ENCODE measurements at places on chromosomes 13 and 19.

DNA sequence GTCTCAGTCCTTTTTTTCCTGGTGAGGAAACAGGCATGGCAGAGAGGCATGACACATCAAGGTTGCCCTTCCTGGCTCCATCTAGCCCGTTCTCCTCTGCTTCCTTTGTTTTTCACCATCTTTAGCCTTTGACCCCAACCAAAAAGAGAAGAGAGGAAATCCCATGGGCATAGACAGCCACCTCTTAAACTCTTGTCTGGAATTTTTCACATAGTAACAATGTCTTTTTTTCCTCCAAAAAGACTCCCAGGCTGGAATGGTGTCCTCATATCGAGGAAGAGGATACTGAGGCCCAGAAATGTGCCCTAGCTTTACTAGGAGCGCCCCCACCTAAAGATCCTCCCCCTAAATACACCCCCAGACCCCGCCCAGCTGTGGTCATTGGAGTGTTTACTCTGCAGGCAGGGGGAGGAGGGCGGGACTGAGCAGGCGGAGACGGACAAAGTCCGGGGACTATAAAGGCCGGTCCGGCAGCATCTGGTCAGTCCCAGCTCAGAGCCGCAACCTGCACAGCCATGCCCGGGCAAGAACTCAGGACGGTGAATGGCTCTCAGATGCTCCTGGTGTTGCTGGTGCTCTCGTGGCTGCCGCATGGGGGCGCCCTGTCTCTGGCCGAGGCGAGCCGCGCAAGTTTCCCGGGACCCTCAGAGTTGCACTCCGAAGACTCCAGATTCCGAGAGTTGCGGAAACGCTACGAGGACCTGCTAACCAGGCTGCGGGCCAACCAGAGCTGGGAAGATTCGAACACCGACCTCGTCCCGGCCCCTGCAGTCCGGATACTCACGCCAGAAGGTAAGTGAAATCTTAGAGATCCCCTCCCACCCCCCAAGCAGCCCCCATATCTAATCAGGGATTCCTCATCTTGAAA lies at the start of gene GDF15:
GDF15 (plus strand) TSS at position 484 of the 868 bp plus-strand sequence; CDS start at position 516, 32 bp downstream.
- DNase-seq, result peak; percentile 89

- no peak for DNase-seq
Measured at GRCh38 chr13:107119989-107120881, 552.3 kb upstream of the ARGLU1 start.

DNA sequence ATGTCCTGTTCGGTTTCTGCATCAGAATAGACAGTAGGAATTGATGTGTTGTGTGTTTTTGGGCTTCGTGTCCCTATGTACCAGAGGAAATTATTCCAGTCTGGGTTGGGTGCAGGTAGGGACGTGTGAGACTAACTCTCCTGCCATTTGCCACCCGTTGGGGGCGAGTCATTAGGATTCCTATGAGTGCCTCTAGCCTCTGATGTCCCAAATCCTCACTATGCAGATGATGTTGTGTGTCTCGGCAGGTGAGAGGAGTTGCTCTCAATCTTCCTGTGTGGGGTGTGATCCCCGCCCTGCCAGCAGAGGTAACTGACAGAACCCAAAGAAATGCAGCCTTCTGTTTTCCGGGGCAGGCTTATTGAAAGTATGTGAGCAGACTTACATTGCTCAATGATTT lies 31.2 kb upstream of the ZNF331 start:
- no peak for DNase-seq

DNA sequence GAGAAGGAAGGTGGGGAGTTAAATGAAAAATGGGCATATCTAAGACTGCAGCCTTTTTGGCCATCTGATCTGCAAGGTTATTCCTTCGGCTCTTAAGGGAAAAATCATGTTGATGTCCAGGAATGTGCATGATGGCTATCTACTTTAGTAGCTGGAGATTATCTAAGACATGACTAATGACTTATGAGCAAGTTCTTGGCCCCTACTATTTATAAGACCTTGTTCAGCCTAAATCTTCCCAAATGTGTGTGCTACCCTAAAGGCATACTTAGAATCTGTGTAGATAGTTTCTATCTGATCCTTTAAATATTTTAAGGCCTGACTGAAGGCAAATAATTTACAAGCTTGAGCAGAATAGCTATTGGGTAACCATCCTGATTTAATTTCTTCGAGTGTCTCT lies 41.8 kb upstream of the CD177 start:
- no peak for DNase-seq

DNA sequence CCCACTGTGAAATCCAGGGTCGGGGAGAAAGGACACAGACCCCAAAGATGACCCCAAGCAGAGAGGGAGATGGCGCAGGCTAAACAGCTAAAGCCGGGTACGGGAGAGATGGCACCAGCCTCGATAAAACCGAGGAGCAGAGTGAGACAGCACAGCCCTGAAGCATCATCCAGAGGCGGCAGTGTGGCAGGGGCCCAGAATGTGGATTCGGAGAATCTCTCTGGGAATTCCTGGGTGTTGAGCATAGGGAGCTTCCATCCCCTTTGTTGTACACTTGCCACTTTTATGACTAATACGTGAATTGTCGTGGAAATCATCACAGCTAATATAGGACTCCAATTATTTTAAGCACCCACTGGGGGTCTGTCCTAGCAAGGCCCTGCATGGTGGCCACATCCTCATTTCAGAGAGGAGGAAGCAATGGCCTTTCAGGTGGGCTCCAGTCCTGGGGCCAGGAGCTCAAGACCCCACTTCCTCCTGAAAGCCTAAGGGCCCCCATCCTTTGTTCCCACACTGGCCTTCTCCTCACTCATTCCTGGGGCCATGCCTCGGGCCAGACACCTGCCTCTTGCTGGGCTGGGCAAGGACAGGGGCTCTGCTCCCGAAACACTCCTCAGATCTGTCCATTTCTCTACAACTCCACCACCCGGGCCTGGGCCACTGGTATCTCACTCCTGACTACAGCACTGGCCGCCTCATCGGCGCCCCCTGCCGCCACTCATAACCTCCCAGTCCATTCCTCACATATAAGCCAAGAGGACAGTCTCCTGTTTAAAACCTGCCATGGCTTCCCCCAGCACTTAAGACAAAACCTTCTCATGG lies 29.3 kb upstream of the ATP1A3 start:
- peak; percentile 8 for DNase-seq

- DNase-seq, result no peak
Measured at GRCh38 chr13:108225440-108225839, 7.2 kb downstream of the ABHD13 start.

DNA sequence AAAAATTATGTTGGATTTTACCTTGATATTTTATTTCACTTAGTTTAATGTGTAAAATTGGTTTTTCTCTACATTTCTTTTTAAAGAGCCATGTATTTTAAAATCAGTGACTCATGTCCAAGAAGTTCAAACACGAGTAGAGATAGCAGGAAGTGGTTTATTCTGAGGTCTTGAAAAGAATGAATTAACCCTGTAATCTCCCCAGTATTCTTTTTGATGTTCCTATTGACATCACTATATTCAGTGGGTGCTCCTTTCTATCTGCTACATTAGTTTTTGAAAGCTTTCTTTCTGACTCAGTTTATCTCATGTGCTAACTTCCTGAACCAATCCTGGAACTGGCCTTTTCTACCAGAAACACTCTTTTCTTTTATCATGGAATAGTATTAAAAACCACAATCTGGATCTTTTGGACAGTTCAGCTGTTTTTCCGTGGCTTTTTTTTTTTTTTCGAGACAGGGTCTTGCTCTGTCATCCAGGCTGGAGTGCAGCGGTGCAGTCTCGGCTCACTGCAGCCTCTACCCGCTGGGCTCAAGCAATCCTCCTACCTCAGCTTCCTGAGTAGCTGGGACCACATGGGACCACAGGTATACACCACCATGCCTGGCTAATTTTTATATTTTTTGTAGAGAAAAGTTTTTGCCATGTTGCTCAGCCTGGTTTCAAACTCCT lies 114.9 kb downstream of the PCCA start:
- no peak for DNase-seq

- no peak for DNase-seq
Measured at GRCh38 chr13:93416736-93417355, 190.2 kb downstream of the GPC6 start.

DNA sequence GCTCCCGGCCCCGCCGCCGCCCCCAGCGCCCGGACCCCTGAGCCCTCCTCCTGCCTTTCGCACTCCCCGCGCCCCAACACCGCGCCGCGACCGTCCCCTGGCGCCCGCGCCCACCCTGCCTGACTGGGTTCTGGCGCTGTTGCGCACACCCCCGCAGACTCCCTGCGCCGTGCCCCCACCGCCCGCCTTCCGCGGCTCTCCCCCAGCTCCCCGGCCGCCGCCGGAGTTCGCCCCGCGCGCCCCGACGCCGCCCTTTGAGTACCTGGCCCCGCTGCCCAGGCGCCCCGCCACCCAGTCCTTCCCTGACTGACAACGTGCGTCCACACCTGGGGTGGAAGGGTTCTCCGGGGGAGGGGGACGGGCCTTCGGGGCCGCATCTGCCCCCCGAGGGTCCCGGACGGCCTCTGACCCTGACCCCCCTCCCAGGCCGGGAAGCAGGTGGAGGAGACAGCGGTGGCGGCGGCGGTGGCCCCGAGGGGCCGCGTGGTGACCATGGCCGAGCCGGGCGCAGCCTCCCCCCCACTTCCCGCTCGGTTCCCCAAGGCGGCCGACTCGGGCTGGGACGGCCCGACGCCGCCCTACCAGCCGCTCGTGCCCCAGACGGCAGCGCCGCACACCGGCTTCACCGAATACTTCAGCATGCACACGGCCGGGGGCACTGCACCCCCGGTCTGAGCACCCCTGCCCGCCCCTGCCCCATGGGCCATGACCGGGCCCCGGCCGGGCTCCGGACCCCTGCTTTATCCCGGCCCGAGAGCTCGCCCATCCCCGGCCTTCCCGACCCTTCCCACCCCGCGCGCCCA lies 1.4 kb upstream of the MEGF8 start:
- DNase-seq, result peak; percentile 34

GRCh38 chr13:32354040-32354439 lies 38.7 kb downstream of the BRCA2 start:
- DNase-seq, result no peak

- DNase-seq, result no peak
Measured at GRCh38 chr19:7899751-7900378, 3.8 kb upstream of the MAP2K7 start.

DNA sequence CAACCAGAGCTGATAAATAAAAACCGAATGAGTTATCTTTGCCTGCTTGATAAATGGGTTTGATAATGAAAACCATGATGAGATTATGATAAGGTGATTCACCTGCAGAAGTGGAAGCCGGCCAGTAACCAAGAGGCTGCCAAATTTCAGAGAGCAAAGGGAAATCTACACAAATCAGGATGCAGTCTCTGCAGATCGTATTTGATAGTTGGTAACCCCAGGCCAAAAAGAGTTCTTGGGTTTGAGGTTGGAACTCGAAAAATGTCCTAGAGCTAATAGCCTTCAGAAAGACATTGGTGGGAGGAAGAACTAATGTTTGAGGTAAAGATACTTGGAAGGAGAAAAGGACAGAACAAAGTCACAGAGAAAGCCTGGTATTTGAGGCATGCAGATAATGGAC lies 9.6 kb upstream of the LATS2 start:
- DNase-seq, result no peak

GRCh38 chr13:59490651-59491050 lies 673.1 kb downstream of the DIAPH3 start:
- DNase-seq, result no peak

DNA sequence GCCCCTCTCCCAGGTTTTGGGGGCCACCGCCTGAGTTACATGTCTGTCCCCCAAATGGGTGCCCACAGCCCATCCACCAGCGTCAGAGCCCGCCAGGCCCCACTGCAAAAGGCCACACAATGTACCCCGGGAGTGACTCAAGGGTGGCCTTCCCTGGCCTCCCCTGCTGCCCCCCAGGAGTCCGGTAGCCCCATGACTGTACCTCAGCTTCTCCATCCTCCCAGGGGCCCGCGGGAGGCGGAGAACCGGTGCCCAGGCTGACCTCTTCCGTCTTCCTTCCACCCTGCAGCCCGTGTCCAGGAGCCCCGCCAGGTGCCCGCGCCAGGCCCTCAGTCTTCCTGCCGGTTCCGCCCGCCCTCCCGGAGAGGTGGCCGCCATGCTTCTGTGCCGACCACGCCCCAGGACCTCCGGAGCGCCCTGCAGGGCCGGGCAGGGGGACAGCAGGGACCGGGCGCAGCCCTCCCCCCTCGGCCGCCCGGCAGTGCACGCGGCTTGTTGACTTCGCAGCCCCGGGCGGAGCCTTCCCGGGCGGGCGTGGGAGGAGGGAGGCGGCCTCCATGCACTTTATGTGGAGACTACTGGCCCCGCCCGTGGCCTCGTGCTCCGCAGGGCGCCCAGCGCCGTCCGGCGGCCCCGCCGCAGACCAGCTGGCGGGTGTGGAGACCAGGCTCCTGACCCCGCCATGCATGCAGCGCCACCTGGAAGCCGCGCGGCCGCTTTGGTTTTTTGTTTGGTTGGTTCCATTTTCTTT lies 10.3 kb downstream of the CBARP start:
- DNase-seq, result no peak

DNA sequence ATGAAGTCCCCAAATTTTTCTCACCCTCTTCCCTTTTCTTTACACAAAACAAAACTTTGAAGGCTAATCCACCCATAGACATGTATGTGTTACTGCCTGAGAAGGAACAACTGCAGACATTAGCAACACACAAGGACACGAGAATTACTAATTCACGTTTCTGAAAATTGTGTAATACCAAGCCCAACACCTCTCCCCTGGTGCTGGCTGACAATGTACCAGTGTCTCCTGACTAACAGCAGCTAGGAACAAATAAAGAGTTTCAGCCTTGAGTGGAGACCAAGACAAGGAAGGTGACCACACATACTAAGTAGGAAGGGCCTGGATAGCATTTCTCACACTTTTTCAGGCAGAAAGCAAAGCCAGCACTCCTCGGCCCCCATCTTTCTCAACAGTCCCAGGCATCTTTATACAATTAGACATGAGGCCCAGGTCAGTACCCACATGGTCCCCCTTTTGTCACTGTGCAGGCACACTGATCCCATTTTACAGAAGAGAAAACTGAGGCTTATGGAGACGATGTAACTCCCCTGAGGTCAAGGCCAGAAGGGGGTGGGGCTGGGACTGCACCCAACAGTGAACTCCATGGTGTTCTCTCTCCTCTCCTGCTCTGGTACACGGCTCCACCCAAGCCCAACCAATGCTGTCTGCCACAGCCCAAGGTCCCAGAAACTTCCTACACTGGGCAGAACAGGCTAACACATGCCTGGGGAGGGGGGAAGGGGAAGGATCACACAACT lies 8.7 kb downstream of the BRD4 start:
- peak; percentile 74 for DNase-seq

GRCh38 chr19:17996826-17997316 lies 11.1 kb upstream of the ARRDC2 start:
- peak; percentile 88 for DNase-seq

- no peak for DNase-seq
Measured at GRCh38 chr13:67369895-67370660, 139.9 kb upstream of the PCDH9 start.

DNA sequence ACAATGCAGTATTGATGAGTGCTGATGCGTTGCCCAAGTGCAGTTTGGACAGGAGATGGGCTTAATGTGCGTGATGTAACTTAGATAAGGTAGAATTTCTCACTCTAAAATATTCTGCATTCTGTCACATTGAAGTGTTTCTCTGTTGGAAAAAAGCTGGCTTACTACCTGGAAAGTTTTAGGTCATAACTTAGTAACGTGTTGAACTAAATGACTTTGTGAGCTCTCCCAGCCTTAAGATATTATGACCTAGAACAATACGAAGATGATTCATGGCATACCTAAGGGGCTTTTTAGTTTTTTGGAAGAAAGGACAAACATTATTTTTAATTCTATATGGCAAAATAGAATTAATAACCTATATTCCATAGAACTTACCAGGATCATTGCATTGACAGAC lies 9.0 kb downstream of the UFM1 start:
- no peak for DNase-seq

All from suppressor macrophage (primary cell).